ENCODE measurements at places on chromosomes 6 and 20.
A peak's percentile ranks its signal among the peaks of the same experiment; 100 is the strongest.

- no peak for DNase-seq
Measured at GRCh38 chr20:47466213-47466612, 35.5 kb upstream of the NCOA3 start.

DNA sequence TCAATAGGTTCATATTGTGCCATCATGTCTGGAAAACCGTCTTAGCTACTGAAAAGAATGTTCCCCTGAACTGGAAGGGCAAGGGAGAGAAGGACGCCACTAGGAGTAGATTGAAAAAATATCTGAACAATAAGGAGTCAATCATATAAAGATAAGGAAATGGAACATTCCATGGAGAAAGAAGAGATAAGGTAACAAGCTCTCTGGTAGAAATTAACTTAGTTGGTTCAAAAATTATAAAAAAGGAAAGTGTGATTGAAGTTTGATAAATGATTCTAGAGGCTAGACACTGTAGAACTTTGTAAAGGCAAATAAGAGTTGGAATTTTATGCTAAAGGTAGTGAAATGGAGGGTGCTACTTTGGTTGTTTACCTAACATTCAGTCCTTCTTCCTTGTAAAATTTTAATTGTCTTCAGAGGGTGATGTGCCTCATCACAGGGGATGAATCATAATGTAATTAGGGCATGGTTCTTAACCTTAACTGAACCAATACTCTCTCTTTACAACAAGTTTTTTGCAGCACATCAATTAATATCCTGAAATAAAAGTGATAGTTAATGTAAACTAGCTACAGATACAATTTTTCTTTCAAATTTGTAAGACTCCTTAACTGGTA is 135.5 kb downstream of the GPX5 start:
- no peak for DNase-seq

- no peak for DNase-seq
Measured at GRCh38 chr6:109225946-109226345, 130.6 kb downstream of the CEP57L1 start.

- peak; percentile 67 for DNase-seq
Measured at GRCh38 chr6:76876922-76877553, 586.3 kb downstream of the HTR1B start.

- DNase-seq, result no peak
Measured at GRCh38 chr20:50304923-50305635, 114.4 kb downstream of the CEBPB start.

DNA sequence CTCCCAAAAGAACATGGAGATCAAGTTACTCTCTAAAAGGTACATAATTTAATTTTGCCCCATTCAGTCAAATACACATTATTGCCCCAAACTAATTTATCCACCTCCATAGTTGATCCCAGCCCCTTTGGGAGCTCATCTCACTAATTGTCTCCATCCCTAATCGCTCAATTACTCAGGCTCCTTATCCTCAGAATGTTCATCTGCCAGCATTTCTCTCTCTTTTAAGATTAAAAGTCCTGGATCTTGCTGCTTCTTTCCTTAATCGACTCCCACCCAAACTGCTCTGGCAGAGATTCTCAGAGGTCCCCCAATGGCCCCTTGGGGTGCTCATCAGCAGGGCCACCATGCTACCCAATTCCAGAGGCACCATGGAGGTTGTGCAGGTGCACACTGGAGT is 18.4 kb upstream of the NNAT start:
- DNase-seq, result no peak

DNA sequence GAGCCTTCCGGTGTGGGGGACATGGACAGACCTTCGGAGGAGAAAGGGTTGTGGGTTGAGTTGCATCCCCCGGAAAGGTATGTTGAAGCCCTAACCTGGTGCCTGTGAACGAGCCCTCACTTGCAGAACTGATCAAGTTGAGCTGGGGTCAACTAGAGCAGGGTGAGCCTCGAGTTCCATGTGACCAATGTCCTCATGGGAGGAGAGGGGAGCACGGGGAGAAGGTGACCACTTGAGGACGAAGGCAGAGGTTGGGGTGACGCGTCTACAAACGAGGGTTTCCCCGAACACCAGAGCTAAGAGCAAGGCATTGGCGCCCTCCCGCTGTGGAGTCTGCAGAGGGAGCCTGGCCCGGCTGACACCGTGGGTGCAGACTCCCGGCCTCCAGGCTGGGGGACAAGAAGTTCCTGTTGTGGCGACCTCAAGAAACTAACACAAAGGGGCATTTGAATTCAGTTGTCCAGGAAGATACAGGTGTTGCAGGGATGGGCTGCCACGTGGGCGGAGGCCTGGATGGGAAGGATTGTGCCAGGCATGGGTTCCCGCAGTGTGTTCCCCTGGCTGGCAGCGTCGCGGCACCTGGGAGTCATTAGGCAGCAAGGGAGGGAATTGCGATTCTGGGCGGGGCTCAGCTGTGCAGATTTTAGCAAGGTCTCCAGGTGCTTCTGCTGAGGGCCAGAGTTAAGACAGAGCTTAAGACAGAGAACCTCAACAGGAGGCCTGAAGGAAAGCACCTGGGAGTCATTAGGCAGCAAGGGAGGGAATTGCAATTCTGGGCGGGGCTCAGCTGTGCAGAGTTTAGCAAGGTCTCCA is 20.4 kb upstream of the UNC93A start:
- no peak for DNase-seq

DNA sequence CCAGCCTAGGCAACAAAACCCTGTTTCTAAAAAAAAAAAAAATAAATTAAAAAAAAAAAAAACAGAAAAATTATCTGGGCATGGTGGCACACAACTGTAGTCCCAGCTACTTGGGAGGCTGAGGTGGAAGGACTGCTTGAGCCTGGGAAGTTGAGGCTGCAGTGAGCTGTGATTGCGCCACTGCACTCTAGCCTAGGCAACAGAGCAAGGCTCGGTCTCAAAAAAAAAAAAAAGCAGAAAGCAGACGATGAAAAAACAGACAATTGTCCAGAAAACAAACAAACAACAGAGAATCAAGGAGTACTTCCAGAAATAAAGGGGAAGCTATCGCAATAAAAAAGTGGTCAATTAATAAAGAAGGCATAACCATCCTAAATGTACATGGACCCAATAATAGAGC is 229.4 kb downstream of the GMDS start:
- DNase-seq, result no peak

DNA sequence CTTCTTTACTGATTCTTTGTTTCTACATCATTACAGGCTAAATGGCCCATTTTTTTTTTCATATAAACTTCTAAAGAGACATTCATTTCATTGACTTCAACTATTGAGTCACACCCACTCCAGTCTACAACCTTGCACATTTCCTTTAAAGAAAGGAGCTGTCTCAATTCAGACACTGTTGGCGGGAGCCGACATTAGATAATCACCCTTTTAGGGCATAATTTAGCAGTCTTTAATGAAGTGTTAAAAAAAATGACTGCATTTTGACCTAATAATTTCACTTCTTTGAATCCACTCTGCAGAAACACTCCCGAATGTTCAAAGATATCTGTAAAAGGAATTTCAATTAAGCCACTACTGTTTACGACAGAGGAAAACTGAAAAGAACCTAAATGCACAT is 1.5 kb downstream of the EPM2A start:
- DNase-seq, result peak; percentile 21

DNA sequence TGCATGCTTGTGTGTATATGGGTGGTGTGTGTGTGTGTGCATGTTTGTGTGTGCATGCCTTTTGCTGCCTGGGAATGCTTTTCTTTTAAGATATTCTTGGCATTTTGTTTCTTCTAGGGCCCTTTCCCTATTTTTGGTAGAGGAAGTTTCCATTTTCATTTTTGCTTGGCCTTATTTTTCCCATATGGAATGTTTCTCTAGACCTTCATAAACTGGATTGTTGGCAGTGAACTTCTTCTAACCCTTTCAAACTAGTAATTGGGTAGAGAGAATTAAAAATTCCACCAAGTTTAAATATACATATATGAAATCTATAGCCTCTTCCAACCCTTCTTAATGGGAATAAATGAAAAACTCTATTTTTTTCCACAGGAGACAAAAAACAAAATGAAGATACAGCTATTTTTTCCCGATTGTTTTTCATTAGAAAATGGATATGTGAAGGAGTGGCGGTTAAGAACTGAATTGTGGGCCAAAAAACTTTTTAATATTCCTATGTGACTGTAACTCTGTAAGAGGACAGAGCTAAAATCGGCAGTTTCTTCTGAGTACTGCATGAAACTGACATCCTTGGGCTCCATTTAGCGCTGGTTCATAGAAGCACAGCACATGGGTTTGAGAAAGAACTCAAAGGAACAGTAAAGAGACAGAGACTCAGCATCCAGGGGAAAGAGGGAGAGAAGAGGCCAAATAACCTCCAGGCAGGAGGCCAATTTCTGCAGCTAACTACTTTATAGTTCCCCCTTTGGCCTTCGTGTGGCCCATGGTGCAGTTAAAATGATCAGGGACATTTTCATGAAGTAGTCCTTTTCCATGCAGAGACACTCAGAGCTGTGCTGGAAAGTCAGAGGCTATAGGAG is 102.1 kb downstream of the TMEM170B start:
- DNase-seq, result no peak

GRCh38 chr6:163367497-163368183 is 46.9 kb upstream of the QKI start:
- no peak for DNase-seq
